ENCODE measurements at places on chromosomes 7 and 10.

GRCh38 chr10:123391275-123392028 is 237.2 kb downstream of the BUB3 start:
- no peak for DNase-seq

- no peak for DNase-seq
These were observed 520.3 kb upstream of the LRRTM3 start for GRCh38 chr10:66405566-66405965.

GRCh38 chr10:98391578-98391991 is 23.4 kb downstream of the PYROXD2 start:
- no peak for DNase-seq

DNA sequence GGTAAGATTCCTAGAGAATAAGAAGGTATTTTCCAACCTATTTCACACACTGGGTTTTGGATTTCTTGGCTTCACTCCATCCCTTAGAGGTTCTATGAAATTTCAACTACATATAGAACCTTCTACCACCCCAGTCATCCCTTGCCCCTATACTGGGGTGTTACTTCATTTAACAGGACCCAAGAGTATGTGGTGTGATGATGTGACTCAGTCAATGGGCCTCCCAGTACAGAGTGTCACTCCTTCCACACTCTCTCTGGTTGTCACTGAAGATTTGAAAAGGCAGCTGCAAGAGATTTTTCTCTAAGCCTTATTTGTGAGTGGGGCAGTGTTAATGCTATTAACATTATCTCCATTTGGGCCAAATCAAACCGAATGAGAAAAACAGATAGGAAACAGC is 33.5 kb downstream of the FGFBP3 start:
- DNase-seq = no peak

- DNase-seq = peak; percentile 56
These were observed 126.5 kb downstream of the FAM107B start for GRCh38 chr10:14648005-14648765.

DNA sequence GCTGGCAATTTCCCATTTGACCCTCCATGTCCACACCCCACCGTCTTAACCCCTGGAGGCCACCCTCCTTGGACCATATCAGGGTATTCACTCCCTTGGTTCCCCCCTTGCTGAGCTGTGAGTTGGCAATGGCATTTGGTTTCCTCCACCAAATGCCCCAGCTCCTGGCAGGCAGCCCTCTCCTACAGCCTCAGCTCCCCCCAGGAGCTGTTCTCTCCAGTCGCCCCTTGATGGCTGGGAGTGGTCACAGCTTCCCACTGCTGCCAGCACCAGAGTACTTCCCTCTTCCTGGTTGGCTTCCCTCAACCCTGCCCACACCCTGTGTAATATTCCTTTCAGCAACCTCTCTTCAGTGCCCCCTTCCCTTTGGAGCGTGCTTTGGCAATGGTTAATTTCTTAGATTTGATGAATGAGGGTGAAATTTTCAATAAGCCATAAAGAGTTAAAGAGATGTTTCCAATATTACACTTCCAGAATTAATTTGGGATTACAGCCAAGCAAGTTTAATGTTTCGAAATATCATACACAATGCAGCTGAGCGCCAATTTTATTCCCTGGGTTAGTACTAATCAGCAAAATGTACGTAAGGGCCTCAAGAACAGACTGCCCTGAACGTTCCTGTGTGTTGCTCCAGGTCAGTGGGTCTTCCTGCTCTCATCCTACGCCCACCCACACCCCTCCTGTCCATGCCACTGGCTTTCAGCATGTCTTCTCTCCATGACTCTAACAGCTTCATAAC is 207.1 kb upstream of the NFE2L3 start:
- DNase-seq = no peak

DNA sequence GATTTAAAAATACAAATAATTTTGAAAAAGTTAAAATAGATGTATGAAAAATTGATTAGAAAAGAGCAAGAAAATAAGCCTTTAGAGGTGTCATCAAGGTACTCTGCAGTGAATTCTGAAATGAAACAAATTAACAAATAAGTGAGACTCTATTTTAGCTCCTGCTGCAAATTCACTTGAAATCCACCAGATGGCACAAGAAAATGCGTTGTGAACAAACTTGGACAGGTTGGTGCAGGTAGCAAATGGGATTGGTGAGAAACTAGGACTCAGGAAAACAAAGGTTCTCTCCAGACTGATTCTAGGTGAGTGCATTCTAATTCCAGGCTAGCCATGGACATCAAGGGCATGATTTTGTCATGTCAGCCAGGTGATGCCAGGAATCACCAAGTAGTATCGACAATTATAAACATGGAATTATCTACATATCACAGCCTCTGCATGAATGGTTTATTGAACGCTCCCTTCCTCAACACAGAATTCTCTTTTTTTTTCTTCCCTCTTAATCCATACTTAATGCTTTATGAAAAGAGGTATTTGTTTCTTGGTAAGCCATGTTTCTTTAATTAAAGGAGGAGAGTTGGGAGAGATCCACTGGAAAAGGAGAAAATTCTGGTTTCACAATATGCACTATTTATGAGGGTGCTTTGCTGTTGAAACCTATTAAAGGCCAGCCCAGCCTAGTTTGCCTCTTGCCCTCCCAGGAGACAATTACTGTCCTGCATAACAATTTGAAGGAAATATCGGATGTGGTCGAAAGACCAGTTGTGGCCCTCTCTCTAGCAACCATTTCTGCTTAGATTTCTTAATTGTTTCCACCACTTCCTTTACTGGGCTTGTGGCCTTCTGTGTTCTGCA is 118.1 kb downstream of the ZNF365 start:
- DNase-seq = no peak
